ENCODE measurements at places on chromosomes 3 and 15. TPM values are rescaled to one million over a fixed set of nuclear protein-coding genes. Genes with fewer than 3 reads are reported as not detected.

GRCh38 chr3:195385526-195385925 is 57.3 kb downstream of the ACAP2 start:
- DNase-seq: peak; percentile 53

DNA sequence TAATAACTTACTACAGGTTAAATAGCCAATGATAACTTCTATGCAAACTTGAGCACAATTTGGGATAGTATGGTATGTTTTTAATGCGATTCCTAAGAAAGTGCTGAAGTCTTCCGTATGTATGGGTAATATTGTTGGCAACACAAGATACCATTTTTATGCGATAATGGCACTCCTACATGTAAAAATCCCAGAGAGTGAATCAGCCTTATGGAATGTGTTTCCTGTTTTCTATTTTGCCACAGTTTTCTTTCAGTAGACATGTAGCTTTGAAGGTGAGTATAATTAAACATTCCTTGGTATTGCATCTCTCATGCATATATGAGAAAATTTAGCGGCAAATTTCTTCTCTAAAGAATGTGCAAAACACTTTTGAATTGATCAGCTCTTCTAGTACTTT is 396.8 kb upstream of the AZI2 start:
- peak; percentile 21 for DNase-seq

DNA sequence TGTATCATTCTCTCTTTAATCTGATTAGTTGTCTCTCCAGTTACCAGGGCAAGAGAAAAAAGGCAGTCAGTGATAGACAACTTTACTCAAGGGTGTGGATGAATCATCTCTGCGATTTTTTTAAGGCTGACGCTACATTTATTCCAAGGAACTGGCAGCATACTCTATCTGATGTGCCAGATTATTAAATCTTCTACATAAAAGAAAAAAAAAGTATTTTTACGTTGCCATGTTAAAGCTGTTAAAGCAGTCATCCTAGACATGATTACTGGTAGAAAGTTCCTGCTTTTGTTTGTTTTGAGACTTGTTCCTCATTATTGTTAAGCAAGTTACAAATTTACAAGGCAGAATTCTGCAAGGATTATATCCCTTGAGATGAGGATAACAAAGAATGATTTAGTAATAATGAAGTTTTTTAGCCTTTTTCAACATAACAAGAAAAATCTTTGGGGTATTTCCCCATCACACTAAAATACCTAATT is 121.7 kb downstream of the CBLB start:
- DNase-seq: peak; percentile 81

DNA sequence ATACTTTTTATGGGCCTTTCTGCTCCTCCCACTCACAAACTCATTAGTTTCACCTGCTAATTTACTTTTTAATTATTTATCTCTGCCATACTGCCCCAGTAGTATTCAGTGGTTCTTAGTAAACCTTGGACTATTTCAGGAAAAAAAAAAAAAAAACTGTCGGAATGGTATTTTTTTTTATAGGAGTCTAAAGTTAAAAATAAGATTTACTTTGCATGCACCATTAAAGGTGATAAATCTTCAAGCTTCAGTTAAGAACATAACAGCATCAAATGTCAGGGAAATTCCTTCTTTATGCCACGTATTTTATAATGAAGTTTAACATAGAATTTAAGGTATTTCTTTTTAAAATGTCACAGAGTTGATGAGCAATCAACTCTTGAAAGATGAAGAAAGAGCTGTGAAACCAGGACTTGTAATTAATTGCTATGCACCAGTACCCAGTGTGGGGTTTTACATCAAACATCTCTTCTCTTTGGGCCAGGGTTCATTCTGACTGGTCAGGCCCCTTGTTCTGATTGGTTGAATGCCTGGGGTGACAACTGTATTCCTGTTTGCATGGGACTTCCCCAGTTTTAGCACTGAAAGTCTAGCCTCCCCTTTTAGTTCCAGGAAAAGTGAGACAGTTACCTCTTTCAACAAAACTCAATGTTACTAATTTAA is 40.3 kb upstream of the PTPRG start:
- DNase-seq: no peak

DNA sequence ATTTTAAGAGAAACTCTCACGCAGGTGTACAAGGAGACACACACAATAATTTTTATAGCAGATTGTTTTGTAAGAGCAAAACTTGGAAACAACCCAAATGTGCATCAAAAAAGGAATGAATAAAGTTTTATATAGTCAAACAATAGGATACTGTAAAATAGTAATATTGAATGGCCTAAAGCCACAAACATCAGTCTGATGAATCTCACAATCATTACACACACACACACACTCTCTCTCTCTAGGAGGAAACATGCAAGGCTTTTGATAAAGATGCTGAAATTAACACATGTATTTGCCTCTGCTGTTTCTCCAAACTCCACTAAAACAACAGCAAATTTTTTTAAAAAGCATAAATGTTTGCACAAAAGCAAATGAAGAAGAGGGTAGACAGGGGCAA is 37.3 kb downstream of the ADIPOQ start:
- DNase-seq: no peak

GRCh38 chr3:8976540-8977182 is 13.4 kb upstream of the RAD18 start:
- no peak for DNase-seq

DNA sequence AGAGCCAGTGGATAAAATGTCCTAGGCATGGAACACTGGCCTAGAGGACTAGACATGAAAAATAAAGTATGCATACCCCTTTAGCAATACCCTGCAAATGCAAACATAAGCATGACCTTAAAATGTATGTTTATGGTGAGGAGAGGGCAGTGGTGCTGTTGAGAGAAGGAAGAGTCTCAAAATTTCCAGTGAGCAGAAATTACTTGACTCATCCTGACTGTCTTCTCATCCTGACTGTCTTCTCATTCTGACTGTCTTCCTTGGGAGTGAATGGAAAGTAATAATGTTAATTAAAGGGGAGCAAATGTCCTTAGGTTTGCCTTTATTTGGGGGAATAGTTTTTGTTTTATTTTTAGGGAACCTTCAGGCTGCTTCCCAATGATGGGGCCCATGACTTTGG is 121.5 kb upstream of the GALNT15 start:
- no peak for DNase-seq

Gene GOLGA8J
- 0.67 TPM for total RNA-seq

Gene GOLGA6L7
- total RNA-seq: not detected

Gene AMT
- total RNA-seq: 5.2 TPM

Gene GOLGA8T
- total RNA-seq: 0.32 TPM

Gene GCSAM
- total RNA-seq: not detected
